D721Med (cell line): ENCODE measurements at places on chromosomes 1 and 21.

- DNase-seq: no peak
These were observed 20.4 kb downstream of the CENPF start for GRCh38 chr1:214623430-214623829.

DNA sequence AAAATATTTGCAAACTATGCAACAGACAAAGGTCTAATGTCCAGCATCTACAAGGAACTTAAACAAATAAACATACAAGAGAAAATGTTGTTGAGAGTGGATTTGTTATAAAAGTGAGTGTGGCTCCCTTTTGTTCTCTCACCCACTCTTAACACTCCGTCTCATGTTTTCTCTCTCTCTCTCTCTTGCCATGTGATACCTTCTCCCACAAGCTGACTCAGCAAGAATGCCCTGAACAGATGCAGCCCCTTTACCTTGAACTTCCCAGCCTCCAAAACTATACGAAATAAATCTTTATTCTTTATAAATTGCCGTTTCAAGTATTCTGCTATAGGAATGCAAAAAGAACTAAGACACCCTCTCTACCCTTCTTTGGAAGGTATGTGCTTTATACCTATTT is 234.1 kb downstream of the ADGRL2 start:
- no peak for DNase-seq

DNA sequence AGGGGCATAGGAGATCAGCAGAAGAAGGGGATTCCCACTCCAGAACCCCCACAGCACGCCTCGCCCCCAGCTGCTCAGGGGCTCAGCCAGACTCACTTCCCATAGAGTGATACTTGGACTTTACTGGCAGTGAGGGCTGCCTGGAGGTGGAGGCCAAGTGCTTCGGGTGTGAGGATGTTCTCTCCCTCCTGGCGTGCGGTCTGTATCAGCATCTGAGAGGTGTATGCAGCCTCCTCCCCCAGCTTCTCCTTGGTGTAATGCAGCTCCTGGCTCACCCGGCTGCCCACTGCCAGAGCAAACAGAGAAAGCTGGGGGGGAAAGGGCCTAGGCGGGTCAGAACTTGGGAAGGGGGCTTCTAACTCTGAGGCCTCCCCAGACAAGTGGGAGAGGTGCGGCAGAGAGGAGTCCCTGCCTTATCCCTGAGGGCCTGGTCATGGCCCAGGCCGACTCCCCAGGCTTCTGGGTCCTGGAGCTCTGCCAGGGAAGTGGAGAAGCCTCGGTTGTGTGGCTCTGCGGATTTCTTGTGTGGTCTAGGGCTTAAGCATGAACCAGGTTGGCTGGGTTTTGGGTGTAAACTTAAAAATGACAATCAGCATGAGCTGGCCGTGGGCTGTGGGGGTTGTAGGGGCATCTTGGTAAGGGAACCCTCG is 10.9 kb downstream of the PTCH2 start:
- no peak for DNase-seq

- DNase-seq: no peak
These were observed 8.0 kb downstream of the RNF187 start for GRCh38 chr1:228494970-228495853.

DNA sequence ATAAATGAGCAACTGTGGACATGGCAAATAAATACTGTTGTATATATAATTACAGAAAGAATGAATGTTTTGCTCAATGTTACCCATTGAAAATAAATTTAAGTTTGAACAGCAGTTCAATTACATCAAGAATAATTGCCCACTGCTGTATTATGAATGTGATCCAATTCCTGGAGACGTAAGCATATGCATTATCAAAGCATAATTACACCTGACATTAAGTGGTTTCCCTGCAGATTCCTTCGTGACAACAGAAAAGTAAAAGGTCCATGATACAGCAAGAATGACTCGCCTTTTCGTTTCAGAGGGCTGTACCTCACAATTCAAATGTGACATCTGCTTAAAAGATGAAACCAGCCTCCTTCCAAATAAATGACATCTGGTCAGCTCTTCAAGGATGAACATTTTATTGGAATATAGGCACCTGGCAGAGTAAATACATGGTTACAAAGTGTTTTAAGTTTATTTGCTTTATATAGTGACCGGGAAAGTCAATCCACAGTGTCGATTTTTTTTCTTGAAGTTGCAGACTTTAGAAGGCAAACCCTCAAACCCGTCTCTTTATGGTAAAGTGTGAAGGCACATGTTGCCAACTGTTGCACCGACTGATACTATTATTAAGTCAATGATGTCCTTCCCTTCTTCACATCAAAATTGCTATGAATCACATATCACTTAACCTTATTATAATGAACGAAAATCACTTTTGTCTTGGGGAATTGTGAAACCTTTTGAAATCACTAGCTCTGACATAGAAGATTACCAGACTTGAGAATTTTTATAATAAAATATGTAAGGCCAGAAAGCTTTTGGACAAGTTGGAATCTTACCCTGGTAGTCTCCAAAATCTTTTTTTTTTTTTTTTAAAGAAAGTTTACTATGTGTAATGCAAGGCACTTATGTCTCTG is 36.2 kb upstream of the EDEM3 start:
- no peak for DNase-seq

DNA sequence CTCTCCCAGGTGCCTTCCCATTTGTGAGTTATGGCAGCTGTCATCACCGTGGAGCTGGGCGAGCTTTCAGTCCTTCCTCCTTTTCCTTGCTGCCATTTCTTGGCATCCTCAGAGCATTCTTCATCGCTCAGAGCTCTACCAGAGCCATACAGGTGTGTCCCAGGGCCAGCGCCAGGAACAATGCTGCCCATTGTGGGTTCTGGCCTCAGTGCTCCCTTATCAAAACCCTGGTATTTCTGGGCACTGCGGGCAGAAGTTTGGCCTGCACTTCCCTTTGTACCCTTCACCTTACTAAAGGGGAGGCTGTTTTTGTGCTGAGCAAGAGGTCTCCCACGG is 28.5 kb downstream of the RASSF5 start:
- DNase-seq: no peak

- no peak for DNase-seq
These were observed 421.6 kb upstream of the PBX1 start for GRCh38 chr1:164137273-164137925.
